ENCODE measurements at places on chromosomes 12 and 14. TPM values are rescaled to one million over a fixed set of nuclear protein-coding genes. Genes with fewer than 3 reads are reported as not detected.

MORN3 gene
- 4.2 TPM for total RNA-seq

KRT82 gene
- not detected for total RNA-seq

KLRC2 gene
- not detected for total RNA-seq

PLEKHA5 gene
- total RNA-seq, result 13.5 TPM

SIX6 gene
- not detected for total RNA-seq

GPR135 gene
- 0.95 TPM for total RNA-seq

GALNT8 gene
- 1.8 TPM for total RNA-seq

AHNAK2 gene
- total RNA-seq, result not detected

All from activated CD4-positive, alpha-beta memory T cell treated with anti-CD3 and anti-CD28 coated beads, Interleukin-2, amount 10 ng/mL, durations not matched to agents 7 days and 5 days (primary cell).